ENCODE measurements at places on chromosomes 7 and 10.
A peak's percentile ranks its signal among the peaks of the same experiment; 100 is the strongest.

DNA sequence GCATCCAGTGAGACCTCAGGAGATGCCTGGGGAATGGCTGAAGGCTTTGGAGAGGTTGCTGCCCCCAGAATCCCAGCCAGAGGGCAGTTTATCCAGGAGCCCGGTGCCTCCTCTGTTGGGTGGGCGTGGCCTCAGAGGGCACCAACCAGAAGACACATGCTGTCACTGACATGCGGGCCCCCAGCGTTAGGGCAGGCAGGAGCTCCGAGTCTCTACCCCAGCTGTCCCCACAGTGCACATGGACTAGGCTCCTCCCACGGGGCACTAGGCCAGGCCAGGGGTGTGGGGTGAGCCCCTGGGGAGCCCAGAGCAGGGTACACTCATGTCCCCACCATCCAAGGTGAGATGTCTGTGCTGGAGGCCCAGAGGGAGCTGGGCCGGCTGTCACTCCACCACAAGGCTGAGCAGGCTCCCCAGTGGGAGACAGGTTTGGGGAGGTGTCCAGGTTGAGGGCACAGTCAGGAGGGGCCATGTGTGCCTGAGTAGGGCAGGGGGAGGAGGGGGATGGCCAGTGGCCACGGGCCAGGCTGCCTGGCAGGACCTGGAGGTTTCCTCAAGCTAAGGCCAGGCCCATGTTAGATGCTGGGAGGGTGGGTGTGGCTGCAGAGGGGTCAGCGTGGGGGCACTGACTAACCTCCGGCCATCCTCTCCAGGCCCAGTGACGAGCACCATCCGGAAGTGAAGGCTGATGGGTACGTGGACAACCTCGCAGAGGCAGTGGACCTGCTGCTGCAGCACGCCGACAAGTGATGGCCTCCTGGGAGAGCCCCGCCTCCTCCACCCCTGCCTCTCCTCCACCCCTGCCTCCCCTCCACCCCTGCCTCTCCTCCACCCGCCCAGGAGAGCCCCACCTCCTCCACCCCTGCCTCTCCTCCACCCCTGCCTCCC lies 131.3 kb downstream of the FAM53B start:
- DNase-seq: no peak

GRCh38 chr7:43108255-43109011 lies 4.0 kb upstream of the HECW1 start:
- DNase-seq: peak; percentile 61

GRCh38 chr10:30166929-30167328 lies 107.5 kb upstream of the JCAD start:
- DNase-seq: no peak

DNA sequence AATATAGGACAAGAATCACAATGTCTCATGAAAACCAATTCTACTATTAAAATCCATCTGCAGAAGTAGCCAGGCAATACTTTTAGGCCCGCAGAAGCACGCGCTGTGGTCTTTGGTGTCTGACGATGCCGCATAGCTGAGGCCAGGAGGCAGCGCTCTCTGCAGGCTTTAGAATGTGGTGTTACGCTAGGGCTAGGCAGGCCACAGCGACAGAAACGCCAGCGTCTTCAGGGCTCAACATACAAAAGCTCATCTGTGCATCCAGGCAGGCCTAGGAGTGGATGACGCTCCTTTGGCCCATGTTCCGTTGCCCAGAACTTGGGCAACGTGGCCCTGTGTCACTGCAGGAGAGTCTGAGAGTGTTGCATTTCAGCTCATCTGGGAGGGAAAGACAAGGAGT lies 601.1 kb upstream of the FOXK1 start:
- no peak for DNase-seq

DNA sequence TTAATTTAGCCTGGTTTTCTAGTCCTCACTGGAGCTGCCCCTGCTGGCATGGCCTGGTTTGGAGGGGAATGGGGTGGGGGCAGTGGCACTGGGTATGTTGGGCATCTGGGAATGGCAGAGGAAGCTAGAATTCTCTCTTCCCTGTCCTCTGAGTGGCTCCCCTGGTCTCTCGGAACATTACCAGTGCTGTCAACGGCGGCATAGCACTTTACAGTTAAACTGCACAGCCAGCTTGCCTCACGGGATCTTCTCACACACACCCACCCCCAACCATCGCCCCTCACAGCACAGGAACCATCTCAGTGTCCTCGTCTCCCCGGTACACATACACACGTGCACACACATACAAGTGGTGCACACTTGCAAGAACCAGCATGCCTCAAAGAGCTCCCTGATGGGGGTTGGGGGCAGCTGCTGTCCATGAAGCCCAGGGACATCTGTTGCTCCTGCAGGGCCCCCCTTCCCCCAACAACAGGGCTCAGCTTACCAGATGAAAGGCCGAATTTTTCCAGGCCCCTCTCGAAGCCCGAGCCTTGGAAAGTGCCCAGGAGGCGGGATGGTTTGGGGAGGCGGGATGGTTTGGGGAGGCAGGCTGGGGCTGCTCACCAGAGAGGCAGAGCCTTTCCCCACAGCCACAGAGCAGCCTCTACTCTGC lies 41.0 kb downstream of the TSPAN15 start:
- peak; percentile 77 for DNase-seq

DNA sequence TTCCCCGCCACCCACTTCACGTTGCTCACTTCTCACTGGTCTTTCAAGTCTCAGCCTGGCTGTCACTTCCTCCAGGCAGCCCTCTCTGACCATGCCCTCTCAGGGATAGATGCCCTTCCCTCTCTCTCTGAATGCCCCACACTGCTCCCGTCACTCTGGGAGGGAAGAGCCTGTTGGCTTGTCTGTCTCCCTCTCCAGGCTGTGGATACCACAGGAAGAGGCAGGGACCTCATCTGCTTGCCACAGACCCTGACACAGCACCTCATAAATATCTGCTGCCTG lies 93.1 kb downstream of the OAT start:
- no peak for DNase-seq
